Activated naive CD4-positive, alpha-beta T cell treated with Interleukin-2 at 50 U/mL for 16 hours (primary cell): ENCODE measurements at places on chromosomes 3 and 15.

- no peak for DNase-seq
Measured at GRCh38 chr3:190108804-190109203, 11.9 kb downstream of the P3H2 start.

GRCh38 chr3:13561967-13562366 is 13.0 kb downstream of the FBLN2 start:
- no peak for DNase-seq

- DNase-seq = no peak
Measured at GRCh38 chr3:184811034-184811433, 932 bp upstream of the VPS8 start.

GRCh38 chr3:8712908-8713255 is 20.7 kb upstream of the CAV3 start:
- DNase-seq = no peak

DNA sequence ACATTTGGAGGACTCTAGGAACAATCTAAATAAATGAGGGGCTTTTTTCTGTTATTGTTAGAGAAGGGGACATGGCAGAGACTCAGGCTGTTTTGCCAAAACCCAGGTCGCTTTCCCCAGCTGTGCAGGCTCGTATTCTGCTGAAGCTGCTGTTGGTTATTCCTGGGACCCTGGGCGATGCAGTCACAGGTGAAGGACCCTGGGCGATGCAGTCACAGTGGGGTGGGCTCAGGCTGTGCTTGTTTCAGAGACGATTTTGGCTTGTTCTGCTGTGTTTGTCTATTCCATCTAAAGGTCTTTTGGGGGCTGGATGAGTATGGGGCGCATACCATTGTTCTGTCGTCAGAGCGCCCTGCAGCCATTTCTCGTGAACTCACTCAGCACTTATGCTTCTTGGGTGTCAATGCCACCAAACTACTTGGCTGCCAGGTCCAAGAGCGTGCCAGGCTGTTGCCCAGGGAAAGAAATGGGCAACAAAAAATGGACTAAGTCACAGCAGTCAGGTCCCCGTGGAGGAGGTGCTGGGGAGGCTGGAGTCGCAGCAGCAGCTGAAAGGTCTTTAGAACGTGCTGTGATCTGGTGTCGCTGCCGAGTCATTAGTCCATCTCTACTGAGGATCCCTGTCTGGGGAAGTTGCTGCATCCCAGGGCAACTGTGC is 151.4 kb downstream of the CHDH start:
- no peak for DNase-seq
